ENCODE measurements at places on chromosomes 16 and 17.
A peak's percentile ranks its signal among the peaks of the same experiment; 100 is the strongest.

GRCh38 chr17:21363776-21364642, 12.1 kb upstream of the KCNJ12 start:
- peaks cover 9% of the 10 kb centered on the region for H3K27me3 ChIP-seq
- H3K4me1 ChIP-seq = no peaks in the 10 kb centered on the region
- H3K36me3 ChIP-seq = no peaks in the 10 kb centered on the region

GRCh38 chr16:82605863-82606620, 20.7 kb upstream of the CDH13 start:
- H3K4me1 ChIP-seq = no peaks in the 10 kb centered on the region
- H3K27me3 ChIP-seq = peaks cover 22% of the 10 kb centered on the region

DNA sequence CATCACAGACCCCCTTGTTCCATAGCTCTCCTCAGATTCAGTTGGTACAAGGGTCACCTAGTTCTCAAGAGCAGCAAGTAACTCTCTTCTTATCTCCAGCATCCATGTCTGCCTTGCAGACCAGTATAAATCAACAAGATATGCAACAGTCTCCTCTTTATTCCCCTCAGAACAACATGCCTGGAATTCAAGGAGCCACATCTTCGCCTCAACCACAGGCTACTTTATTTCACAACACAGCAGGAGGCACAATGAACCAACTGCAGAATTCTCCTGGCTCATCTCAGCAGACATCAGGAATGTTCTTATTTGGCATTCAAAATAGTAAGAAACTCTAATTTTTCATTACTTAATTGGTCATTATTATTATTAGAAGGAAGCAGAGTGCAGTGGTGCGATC, 32.4 kb downstream of the NQO1 start:
- DNase-seq = no peak
- H3K27ac ChIP-seq = peak overlapping the region; percentile 37
- peaks cover 6% of the 10 kb centered on the region for H3K4me1 ChIP-seq
- H3K27me3 ChIP-seq = no peaks in the 10 kb centered on the region

DNA sequence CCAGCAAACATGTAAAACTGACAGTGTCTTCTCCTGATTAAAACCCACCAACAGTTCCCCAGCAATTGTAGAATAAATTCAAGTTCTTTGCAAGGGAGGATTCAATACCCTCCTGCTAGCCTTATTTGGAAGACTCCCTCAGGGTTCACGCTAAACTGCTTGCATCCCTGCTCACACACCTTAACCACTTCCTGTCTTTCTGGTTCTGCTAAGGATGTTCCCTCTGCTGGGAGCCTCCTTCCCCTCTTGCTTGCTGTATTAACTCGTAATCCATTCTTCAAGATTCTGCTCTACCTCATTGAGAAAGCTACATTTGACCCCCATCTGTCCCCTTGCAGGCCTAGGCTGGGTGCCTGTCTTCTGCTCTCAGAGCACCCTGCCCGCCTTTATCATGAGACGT, 2.3 kb upstream of the SHISA6 start:
- no peak overlapping the region for H3K4me3 ChIP-seq
- no peak for DNase-seq

GRCh38 chr16:70740174-70740913, 54.5 kb upstream of the MTSS2 start:
- H3K27ac ChIP-seq = peak overlapping the region; percentile 80
- H3K4me3 ChIP-seq = no peak overlapping the region
- peaks cover 7% of the 10 kb centered on the region for H3K36me3 ChIP-seq

DNA sequence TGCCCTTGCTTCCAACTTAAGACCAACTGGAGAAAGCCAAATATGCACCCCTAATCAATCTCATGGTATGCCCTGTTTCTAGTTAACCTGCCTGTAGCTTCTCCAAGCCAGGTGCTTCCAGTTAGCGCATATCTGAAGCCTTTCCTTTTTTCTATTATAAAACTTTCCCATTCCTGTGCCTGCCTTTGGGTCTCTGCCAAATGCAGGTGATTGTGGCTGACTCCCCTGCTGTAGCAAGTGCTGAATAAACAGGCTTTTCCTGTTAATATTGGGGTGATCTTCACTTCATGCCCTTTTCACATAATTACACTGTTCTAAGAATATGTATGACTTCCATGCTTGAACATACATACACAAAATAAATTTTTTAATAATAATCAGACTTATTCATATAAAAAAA, 207.4 kb downstream of the TANC2 start:
- no peak overlapping the region for H3K4me3 ChIP-seq
- H3K27ac ChIP-seq = no peak overlapping the region
- no peaks in the 10 kb centered on the region for H3K27me3 ChIP-seq
- no peak for DNase-seq
- H3K4me1 ChIP-seq = no peaks in the 10 kb centered on the region

GRCh38 chr17:27480699-27481098, 24.5 kb downstream of the KSR1 start:
- H3K27ac ChIP-seq = peak overlapping the region; percentile 64
- H3K4me3 ChIP-seq = no peak overlapping the region

DNA sequence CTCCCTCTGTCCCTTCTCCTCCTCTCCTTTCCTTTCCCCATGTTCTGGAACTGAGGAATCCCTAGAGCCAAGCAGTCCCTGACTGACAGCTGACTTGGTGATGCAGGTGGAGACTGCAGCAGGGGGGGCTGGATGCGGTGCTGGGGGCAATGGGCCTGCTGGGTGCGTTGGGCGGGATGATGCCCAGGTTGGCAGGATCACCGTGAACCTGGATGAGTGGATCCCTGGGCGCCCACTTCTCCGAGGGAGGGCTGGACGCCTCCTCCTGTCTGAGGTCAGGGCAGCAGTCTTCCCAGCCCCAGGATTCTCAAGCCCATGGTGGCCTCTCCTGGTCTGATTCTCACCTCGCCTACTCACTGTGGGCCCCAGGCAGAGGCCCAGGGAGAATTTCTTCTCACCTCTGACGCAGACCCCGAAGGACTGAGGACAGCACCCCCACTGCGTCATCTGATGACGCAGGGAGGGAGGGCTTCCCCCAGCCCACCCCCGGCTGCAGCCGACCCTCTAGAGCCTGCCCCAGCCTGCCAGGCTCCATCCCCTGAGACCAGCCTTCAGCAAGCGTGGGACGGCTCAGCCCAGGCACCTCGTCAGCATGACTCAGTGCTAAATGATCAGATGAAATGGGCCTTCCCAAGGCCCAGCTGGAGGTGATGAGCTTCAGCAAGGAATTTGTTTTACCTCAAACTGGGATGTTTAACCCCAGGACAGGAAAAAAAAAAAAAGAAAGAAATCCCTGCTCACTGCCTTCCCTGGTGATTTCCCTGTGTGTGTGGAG, 188.0 kb upstream of the TNRC6C start:
- H3K27me3 ChIP-seq = no peaks in the 10 kb centered on the region
- no peaks in the 10 kb centered on the region for H3K36me3 ChIP-seq
- DNase-seq = no peak
- no peak overlapping the region for H3K4me3 ChIP-seq
- H3K27ac ChIP-seq = no peak overlapping the region
- H3K4me1 ChIP-seq = peaks cover 16% of the 10 kb centered on the region

DNA sequence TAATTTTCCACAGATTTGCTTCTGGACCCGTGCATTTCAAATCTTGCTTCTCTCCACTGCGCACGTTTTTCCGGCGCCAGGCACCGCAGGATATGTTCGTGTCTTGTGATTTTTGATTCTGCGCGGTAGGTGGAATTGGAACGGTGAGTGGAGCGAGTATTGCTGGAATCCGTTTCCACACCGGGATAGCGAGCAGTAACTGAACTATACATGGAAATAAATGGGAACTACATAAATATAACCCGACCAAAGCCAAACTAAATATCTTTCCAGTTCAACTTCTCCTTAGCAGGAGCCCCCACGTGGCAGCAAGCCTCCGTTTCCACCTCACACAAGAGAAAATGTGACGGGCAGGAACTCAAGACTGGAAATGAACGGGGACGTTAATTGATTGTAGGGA, 154.0 kb downstream of the SEC14L1 start:
- H3K4me1 ChIP-seq = no peaks in the 10 kb centered on the region
- no peak overlapping the region for H3K27ac ChIP-seq
- no peak overlapping the region for H3K4me3 ChIP-seq
- DNase-seq = no peak

DNA sequence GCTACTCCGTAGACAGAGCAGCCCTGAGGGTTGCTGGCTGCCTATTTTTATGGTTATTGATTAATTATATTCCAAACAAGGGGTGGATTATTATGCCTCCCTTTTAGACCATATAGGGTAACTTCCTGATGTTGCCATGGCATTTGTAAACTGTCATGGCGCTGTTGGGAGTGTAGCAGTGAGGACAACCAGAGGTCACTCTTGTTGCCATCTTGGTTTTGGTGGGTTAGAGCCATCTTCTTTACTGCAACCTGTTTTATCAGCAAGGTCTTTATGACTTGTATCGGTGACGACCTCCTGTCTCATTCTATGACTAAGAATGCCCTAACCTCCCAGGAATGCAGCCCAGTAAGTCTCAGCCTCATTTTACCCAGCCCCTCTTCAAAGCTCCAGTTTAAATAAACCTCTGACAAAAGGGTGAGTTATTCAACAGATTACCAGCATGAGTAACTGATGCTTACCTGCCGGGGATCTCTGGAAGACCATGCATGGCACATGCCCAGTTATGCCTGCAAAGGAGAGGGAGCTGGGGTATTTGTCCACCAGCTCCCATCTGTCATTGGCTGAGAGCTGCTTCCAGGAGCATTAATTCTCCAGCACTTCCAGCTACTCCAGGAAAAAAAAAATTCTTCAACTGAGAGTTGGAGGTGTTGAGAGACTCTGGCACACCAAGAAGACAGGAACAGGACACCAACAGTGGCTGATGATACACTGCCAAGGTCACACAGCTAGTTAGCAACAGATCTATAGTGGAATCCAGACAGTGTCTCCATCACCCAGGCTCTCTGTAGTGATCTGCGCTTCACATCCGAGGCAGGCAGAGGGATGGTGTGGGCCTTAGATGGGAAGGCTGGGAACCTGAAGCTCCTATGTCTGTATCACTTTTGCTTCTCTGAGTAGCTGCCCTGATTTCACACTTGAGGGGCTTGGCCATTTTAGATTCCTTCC, 36.6 kb upstream of the IL21R start:
- H3K4me3 ChIP-seq = no peak overlapping the region
- no peaks in the 10 kb centered on the region for H3K27me3 ChIP-seq
- H3K27ac ChIP-seq = peak overlapping the region; percentile 72
- peaks cover 27% of the 10 kb centered on the region for H3K36me3 ChIP-seq

GRCh38 chr16:87248714-87249113, 68.5 kb downstream of the C16orf95 start:
- peaks cover 21% of the 10 kb centered on the region for H3K27me3 ChIP-seq
- H3K36me3 ChIP-seq = no peaks in the 10 kb centered on the region
- H3K4me3 ChIP-seq = no peak overlapping the region
- no peaks in the 10 kb centered on the region for H3K4me1 ChIP-seq

DNA sequence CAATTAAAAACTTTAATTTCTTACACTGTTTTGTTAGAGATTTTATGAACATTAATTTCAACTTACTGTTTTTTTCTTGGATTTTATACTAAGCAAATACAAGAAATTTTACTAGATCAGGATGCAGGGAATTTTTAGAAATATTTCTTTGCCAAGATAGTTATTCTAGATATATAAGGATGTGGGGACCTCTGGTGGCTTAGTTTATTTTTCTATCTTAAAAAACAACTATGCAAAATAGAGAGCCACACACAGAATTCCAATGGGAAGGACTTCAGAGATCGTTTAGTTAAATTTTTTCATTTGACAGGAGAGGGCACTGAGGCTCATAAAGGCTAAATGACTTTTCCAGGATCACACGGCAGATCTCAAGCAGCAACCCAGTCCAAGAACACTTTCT, 23.0 kb upstream of the CAPNS2 start:
- H3K4me1 ChIP-seq = no peaks in the 10 kb centered on the region
- no peak overlapping the region for H3K27ac ChIP-seq
- H3K27me3 ChIP-seq = no peaks in the 10 kb centered on the region
- H3K36me3 ChIP-seq = no peaks in the 10 kb centered on the region
- no peak for DNase-seq

DNA sequence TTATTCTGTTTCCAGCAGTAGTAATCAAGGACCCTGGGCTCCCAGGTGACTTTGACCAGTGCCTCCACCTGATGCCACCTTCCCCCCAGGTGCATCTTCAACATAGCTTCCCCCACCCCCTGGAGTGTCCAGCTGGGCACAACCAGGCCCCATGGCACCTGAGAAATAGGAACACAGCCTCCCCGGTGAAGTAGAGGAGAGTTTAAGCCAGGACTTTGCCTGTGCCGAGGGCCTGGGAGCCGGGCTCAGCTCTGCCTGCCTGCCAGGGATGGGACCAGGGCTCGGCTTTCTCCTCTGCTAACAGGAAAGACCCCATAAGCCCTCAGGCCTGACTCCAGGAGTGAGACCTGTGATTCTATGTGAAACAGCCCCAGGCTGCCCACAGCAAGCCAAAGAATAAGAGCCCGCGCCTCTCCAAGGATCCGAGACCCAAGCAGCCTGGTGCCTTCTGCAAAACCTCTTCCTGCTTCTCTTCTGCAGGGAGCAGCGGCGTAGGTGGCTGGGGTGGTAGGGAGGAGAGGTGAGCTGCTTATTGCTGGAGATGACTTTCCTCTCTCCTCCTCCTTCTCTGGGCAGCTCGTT, 16.4 kb upstream of the RBFOX3 start:
- H3K36me3 ChIP-seq = no peaks in the 10 kb centered on the region
- DNase-seq = no peak
- peaks cover 88% of the 10 kb centered on the region for H3K27me3 ChIP-seq
- no peaks in the 10 kb centered on the region for H3K4me1 ChIP-seq
- no peak overlapping the region for H3K4me3 ChIP-seq

GRCh38 chr16:11121914-11122692, 133.9 kb downstream of the SOCS1 start:
- H3K4me1 ChIP-seq = peaks cover 15% of the 10 kb centered on the region
- DNase-seq = no peak
- H3K27me3 ChIP-seq = no peaks in the 10 kb centered on the region
- peaks cover 26% of the 10 kb centered on the region for H3K36me3 ChIP-seq
- peak overlapping the region; percentile 69 for H3K27ac ChIP-seq

- peak overlapping the region; percentile 94 for H3K27ac ChIP-seq
- H3K27me3 ChIP-seq = no peaks in the 10 kb centered on the region
- peak overlapping the region; percentile 54 for H3K4me3 ChIP-seq
- peak; percentile 71 for DNase-seq
- peaks cover 22% of the 10 kb centered on the region for H3K4me1 ChIP-seq
Measured at GRCh38 chr17:76997981-76998531, 129.9 kb downstream of the MGAT5B start.

- peak; percentile 49 for DNase-seq
- H3K36me3 ChIP-seq = peaks cover 54% of the 10 kb centered on the region
- H3K27me3 ChIP-seq = no peaks in the 10 kb centered on the region
- H3K4me3 ChIP-seq = no peak overlapping the region
Measured at GRCh38 chr16:50671644-50672260, 9.4 kb downstream of the SNX20 start.

GRCh38 chr16:55012362-55012761, 81.7 kb downstream of the IRX5 start:
- H3K4me1 ChIP-seq = no peaks in the 10 kb centered on the region
- no peaks in the 10 kb centered on the region for H3K36me3 ChIP-seq
- no peaks in the 10 kb centered on the region for H3K27me3 ChIP-seq

- H3K27ac ChIP-seq = no peak overlapping the region
- peaks cover 42% of the 10 kb centered on the region for H3K27me3 ChIP-seq
- H3K36me3 ChIP-seq = no peaks in the 10 kb centered on the region
- DNase-seq = no peak
Measured at GRCh38 chr16:1890708-1891050, 18.7 kb upstream of the MEIOB start.

- H3K4me3 ChIP-seq = no peak overlapping the region
- no peaks in the 10 kb centered on the region for H3K36me3 ChIP-seq
- H3K27ac ChIP-seq = no peak overlapping the region
- H3K27me3 ChIP-seq = peaks cover 16% of the 10 kb centered on the region
Measured at GRCh38 chr17:6043405-6043804, 26.8 kb upstream of the WSCD1 start.

GRCh38 chr17:19284005-19284959, 47.1 kb downstream of the EPN2 start:
- peaks cover 17% of the 10 kb centered on the region for H3K4me1 ChIP-seq
- H3K27ac ChIP-seq = peak overlapping the region; percentile 67
- DNase-seq = no peak
- H3K36me3 ChIP-seq = no peaks in the 10 kb centered on the region
